ENCODE measurements at places on chromosomes 6 and 20.

GRCh38 chr6:106731144-106731842, 101.9 kb downstream of the QRSL1 start:
- no peak for DNase-seq

DNA sequence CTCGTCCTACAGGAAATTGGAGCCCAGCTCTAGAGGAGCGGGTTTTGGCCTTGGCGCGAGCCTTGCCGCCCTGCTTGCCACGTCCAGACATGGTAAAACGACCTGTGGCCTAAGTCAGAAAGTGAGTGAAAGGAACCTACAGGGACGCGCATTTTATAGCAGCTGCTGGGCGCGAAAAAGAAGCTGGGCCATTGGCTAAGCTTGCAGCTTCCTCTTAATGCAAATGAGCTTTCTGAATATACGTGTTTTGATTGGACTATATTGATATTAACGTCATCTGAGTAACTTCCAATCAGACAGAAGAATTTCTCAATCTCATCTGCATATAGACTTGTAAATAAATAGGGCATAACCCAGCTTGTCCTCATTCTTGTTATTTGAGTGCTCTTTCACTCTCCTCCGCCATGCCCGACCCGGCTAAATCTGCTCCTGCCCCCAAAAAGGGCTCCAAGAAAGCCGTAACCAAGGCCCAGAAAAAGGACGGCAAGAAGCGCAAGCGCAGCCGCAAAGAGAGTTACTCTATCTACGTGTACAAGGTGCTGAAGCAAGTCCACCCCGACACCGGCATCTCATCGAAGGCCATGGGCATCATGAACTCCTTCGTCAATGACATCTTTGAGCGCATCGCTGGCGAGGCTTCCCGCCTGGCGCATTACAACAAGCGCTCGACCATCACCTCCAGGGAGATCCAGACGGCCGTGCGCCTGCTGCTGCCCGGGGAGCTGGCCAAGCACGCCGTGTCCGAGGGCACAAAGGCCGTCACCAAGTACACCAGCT, 18.9 kb downstream of the OR2B2 start:
- DNase-seq, result peak; percentile 88

DNA sequence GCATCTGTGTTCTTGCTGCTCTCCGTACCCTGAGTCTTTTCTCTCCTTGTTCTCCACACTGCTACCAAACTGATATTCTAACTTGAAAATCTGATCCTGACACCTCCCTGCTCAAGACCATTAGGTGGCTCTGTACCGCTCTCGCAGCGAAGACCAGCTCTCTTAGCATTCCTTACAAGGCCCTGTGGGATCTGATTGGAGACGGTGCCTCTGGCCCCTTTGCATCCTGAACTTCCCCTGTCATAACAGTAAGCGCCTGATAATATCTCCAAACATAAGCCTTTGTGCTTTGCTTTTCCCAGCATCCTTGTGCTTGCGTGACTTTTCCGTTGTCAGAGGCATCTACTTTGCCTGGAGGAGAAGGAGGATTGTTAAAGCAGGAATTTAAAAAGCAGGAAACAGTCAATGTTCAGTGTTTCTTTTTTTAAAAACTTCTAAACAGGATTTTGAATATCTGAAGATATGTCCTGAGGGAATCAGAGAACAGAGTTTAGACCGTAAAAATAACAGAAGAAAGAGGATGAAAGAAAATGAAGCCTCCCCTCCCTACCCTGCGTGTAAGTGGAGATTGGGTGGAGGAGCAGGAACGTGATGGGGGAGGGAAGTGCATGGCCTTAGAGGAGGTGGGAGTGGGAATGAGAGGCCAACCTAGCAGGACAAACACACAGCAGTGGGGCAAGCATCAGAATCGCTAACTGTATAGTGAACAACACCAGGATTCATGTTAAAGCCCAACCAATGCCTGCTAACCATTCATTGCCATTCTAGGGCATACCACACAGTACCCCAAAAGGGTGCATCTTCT, 89.2 kb upstream of the STMND1 start:
- DNase-seq, result no peak

- no peak for DNase-seq
Observed at GRCh38 chr6:44512868-44513741, 125.6 kb downstream of the CDC5L start.

GRCh38 chr6:54992789-54993188, 146.2 kb downstream of the FAM83B start:
- no peak for DNase-seq
